ENCODE measurements at places on chromosomes 4 and X. TPM values are rescaled to one million over a fixed set of nuclear protein-coding genes. Genes with fewer than 3 reads are reported as not detected.
A peak's percentile ranks its signal among the peaks of the same experiment; 100 is the strongest.

NLRP2B gene
- not detected for total RNA-seq

RAB39B gene
- total RNA-seq = 1.3 TPM

DSPP gene
- total RNA-seq = not detected

- no peak for DNase-seq
Measured at GRCh38 chr4:148092316-148093014, 349.7 kb downstream of the NR3C2 start.

DNA sequence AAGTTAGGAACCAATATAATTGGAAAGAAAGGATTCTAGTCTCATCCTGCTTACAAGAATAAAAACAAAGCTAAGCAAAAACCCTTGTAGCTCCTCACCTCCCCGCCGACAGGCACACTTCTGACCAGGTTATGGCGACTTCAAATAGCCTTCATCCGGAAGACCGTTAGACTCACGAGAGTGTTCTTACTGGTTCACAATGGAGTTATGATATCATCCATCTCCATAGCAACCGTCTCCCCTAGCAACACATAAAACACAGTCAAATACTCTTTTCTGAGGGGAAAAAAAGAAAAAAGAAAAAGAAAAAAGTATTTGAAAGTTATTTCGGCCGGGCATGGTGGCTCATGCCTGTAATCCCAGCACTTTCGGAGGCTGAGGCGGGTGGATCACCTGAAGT, at the start of gene IL13RA2:
Gene IL13RA2, minus strand, starts transcription at position 162 of the 400 bp plus-strand sequence. CDS start 347 bp downstream, outside the sequence.
- peak; percentile 3 for DNase-seq

- no peak for DNase-seq
Measured at GRCh38 chr4:88758264-88758663, 60.6 kb upstream of the NAP1L5 start.

DNA sequence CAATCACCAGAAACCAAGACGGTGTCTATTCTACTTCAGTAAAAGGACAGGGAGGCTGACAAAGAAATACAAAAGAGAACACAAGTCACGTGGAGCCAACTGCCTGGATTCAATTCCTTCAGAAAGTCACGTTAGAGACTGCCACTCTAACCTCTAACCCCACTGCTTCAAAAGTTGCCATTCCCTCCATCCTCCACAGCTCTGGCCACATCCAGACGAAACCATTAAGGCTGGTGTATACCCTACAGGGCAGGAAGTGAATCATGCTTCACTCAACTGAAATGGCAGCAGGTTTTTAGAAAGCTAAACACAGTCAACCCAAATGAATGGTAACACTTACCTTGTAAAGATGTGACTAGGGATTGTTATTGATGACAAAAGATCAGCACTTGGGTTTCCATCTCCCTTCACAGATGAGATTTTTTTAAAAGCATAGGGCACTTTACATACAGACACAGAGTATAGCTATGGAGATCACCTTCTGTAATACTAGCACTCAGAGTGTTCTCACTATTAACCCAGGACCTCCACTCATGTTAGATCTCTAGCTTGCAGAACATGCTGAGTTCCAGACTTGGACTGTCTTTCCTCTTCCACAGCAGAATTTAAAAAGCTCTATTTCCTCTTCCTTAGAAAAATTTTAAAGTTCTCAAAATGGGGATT, 37.4 kb downstream of the MAML3 start:
- DNase-seq = no peak

DNA sequence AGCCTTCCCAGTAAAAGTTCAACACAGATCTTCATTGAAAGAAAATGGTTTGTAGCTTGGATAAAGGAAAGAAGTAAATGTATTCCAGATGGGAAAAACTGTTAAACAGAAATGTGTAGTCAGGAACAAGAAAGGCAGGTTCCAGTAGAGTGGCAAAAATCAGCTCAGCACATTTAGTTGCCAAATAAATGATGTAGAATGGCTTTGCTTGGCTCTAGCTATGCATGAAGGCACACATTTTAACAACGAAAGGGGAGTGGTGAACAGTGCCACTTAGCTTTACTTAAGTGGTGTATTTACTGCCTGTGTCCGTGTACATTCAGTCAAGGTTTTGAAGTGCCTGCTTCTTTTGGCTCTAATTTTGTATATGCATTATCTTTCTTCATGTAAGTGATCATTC, 644.5 kb upstream of the ATOH1 start:
- DNase-seq = no peak

GRCh38 chrX:36577006-36577405, 431.2 kb upstream of the FAM47C start:
- no peak for DNase-seq

DNA sequence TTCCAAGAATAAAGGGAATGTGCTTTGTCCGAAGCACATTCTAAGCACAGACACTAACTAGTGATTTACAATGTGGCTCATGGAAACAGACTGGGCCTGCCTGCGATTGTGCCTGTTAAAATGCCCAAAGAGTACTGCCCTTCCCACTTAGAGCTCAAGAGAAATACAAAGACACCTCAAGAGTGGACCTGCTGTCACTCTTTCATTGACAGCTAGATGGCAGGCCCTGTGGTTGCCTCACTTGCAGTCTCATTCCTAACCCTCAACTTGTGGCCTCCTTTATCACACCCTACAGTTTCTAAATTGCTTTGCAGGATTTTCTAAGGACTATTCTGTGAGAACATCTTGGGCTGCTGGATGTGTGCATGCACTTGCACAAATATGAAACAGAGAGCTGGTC, 331.0 kb upstream of the EMCN start:
- no peak for DNase-seq

Measured in endothelial cell (in vitro differentiated cells).